ENCODE measurements at places on chromosomes 16 and 17.
A peak's percentile ranks its signal among the peaks of the same experiment; 100 is the strongest.

DNA sequence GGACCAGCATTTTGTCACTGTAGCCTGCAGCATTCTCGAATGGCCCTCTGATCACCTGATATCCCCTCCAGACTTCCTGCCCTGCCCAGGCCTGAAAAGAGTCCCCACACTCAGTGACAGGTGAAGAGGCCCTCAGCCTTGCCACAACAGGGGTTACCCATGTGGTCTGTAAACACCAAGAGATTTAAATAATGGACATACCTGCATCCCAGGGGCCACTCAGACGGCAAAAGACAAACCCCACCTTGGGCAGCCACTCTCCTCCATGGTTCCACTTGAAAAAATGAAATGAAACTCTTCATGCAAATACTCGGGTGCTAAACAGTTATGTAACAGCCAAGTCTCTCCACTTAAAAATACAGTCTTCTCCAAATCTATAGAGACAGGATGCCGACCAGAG is 22.9 kb upstream of the PECAM1 start:
- no peak for DNase-seq

DNA sequence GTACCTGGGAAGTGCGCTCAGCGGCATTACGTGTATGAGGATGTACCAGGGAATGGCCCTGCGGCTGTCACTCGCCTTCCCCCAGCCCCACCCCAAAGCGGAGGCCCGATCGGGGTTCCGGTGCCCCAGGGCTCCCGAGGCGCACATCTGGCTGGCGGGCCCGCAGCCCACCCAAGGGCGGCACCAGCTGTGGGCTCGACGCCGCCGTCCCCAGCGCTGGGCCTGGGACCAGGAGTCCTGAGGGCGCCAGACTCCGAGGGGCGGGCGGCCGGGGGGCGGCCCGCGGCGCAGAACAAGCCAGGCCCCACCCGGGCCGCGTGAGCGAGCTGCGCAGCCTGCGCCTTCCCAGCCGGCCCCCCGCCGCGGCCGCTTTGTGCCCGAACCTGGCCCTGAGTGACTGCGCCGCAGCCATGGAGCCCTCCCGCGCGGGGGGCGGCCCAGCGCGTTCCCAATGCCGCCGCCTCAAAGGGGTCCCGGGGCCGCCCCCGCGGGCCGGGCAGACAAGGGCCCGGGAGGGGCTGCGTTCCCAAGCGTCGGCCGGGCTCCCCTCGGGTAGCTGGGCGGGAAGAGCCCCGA is 17.4 kb downstream of the ZNF423 start:
- DNase-seq, result no peak

- no peak for DNase-seq
Observed at GRCh38 chr17:74280093-74280513, 6.1 kb downstream of the DNAI2 start.

- DNase-seq, result peak; percentile 61
Observed at GRCh38 chr17:72604518-72604917, 483.7 kb downstream of the SOX9 start.

DNA sequence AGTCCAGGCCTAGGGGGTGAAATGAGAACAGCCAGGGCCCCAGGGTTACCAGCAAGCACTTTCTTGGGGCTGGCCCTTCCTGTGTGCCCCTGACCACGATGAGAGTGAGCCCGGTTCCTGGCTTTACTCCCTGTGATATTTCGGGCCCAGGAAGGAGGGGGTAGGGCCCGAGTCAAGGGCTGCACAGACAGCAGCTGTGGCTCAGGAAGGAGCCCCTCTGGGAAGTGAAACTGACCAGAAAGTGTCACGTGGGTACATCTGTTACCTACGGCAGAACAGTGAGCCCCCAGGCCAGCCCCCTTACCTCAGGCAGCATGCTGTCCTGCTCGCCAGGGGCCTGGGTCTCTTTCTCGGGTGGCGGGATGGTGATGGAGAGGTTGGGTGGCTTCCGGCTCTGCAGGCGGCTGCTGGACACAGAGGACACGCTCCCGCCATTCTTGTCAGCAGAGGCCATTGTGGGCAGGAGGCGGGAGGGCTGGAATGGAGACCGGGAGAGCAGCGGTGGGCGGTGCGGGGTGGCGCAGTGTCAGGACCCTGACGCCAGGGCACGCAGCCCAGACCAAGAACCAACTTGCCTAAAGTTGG is 13.8 kb downstream of the AANAT start:
- DNase-seq, result no peak

- DNase-seq, result no peak
Observed at GRCh38 chr17:50194140-50194933, 7.1 kb downstream of the COL1A1 start.

DNA sequence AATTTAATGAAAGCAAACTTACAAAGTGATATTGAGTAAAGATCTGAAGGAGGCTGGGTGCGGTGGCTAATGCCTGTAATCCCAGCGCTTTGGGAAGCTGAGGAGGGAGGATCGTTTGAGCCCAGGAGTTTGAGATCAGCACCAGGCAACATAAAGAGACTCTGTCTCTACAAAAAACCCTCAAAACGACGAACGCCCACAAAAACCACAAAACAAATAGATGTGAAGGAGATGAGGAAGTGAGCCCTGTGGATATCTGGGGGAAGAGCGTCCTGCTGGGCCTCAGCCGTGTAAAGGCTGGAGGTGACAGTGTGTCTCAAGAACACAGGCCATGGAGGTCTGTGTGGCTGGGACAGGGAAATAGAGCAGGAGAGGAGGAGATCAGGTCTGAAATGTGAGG is 68.8 kb downstream of the ITFG1 start:
- no peak for DNase-seq

- DNase-seq, result peak; percentile 74
Observed at GRCh38 chr16:17578981-17579874, 108.5 kb upstream of the XYLT1 start.

DNA sequence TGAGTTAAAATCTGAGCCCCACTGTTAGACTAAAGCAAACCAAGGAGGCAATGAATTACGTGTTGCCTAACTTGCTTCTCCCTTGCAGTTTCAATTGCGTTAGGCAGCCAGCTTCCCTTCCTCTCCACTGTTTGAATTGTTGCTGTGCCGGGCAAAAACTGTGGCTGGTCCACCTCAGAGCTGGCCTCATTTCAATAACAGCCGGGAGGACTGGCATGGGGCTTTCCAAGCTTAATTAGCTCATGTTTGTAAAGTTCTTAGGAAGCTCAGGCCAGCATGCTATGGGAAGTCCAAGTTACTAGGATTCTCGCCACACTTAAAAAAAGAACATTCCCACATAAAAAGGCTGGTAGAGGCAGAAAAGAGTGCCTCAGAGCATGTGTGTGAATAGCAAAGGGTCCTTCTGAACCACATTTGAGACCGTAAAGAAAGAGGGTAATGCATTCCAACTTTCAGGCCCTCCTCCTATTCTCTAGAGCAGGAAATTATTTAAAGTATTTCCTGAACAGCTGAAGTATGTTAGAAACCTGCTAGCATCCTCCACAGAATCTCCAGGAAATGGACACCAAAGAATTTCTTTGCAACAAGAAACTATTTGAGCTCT is 79.0 kb upstream of the SMURF2 start:
- DNase-seq, result no peak

DNA sequence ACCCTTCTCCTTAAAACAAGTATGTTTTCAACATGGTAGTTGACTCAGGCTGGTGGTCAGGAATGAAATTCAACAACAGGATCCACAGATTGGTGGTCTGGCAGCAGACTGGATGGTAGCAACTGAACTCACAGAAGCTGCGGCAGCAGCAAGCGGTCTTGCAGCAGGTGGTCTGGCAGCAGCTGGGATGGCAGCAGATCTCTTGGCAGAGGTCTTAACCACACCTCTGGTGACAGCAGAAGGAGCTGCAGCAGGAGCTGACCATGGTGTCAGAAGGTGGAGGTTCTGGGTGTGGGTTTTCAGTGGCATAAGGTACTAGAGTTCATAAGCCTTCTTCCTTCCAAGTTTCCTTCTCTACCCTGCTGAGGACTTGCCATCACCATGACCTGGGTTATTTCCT is 2.2 kb upstream of the KRTAP4-1 start:
- DNase-seq, result no peak

- no peak for DNase-seq
Observed at GRCh38 chr16:23877107-23878070, 41.6 kb downstream of the PRKCB start.

DNA sequence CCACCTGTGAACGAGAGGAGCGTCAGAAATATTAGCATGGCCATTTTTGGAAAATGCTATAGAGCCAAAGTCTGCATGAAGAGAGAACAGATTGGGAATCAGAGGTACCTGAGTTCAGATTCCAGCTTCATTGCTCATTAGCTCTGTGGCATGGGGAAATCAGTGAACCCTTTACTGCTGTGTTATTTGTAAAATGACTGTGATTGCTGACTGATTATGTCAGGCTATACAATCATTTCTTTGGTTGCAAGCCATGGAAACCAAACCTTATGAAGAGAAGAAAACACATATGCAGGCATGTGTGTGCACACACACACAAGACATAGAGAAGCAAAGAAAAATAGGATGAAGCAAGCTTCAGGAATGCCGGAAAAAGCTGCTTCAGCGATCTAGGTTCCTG is 101.4 kb upstream of the HSBP1 start:
- no peak for DNase-seq
